Endothelial cell (in vitro differentiated cells): ENCODE measurements at places on chromosomes 1 and 21. TPM values are rescaled to one million over a fixed set of nuclear protein-coding genes. Genes with fewer than 3 reads are reported as not detected.
A peak's percentile ranks its signal among the peaks of the same experiment; 100 is the strongest.

GRCh38 chr1:247576514-247576913, 11.6 kb upstream of the OR2G2 start:
- DNase-seq, result no peak

GRCh38 chr1:75482951-75483350, 128.0 kb downstream of the SLC44A5 start:
- no peak for DNase-seq

GRCh38 chr1:161848676-161849075, 82.6 kb downstream of the ATF6 start:
- DNase-seq, result no peak

GRCh38 chr1:203300441-203301330, 4.6 kb upstream of the BTG2 start:
- DNase-seq, result no peak

GRCh38 chr1:84430546-84430945, 32.3 kb downstream of the DNASE2B start:
- no peak for DNase-seq

GRCh38 chr1:171081763-171082201, 8.9 kb upstream of the FMO3 start:
- DNase-seq, result no peak

GRCh38 chr1:94883691-94884090, 43.2 kb downstream of the CNN3 start:
- no peak for DNase-seq

GRCh38 chr1:183379951-183380350, 38.2 kb downstream of the NMNAT2 start:
- no peak for DNase-seq

- no peak for DNase-seq
These were observed 1272.7 kb downstream of the KCNT2 start for GRCh38 chr1:195335541-195335940.

GRCh38 chr1:212669102-212669501, 30.5 kb downstream of the BATF3 start:
- DNase-seq, result peak; percentile 37

DNA sequence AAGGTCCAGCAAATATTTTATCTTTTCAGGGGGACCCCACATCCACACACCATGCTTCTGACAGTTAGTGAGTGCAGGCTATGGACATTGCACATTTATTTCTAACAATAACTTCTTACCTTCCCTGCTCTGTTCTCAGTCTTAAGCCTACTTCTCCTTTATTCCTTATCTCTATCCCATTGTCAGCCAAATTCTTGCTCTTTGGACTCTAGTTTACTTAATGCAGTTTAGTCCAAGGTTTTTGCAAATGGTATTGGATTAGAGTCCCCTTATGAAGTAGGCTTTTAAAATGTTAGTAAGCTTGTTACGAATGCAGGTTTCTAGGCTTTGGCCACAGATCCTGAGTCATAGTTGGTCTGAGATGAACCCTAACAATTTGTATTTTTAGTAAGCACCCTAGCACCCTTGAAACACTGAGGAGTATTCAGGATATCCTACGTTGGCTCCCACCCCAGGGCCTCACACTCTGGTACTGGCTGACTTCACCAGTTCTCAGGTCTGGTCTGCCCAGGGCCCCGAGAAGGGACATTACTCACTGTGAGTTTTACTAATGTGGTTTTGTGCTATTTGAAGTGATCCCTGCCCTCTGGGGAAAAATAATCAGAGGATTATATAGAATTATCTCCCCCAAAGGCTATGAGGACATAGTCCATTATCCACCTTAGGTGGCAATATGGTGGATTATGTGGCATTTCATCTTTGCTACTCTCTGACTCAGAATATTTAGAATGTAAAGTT, 239.5 kb downstream of the TGFB2 start:
- no peak for DNase-seq

- DNase-seq, result no peak
These were observed 302.6 kb upstream of the C1orf87 start for GRCh38 chr1:60376196-60376595.

- DNase-seq, result no peak
These were observed 1.6 kb downstream of the ADAM15 start for GRCh38 chr1:155052439-155053395.

GRCh38 chr21:17513214-17514123, 626 bp downstream of the CXADR start:
- DNase-seq, result peak; percentile 37

DNA sequence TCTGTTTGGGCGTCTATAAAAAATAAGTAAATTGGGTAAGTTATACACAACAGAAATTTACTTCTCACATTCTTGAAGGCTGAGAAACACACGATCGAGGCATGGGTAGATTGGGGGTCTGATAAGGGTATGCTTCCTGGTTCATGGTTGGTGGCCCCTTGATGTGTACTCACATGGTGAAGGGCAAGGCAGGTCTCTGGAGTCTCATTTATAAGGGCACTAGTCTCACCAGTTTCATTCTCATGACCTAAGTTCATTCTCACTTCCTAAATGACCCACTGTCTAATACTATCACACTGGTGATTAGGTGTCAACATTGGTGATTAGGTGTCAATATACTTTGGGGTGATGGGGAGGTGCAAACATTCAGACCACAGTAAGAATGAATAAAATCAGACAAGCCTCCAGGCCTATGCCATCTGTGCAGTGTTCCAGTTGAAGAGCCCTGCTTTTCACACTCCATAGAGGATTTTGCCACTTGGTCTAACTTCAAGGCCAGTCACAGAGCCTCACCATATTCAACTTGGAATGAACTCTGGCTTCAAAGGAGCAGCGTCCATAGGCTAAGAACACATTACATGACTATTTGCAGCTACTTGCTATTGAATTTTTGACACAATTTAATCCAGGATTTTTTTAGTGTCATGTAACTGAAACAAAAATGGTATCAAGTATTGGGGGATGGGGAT, 2.5 kb upstream of the GBP4 start:
- no peak for DNase-seq

- no peak for DNase-seq
These were observed 47.9 kb downstream of the PHACTR4 start for GRCh38 chr1:28417441-28417922.

DNA sequence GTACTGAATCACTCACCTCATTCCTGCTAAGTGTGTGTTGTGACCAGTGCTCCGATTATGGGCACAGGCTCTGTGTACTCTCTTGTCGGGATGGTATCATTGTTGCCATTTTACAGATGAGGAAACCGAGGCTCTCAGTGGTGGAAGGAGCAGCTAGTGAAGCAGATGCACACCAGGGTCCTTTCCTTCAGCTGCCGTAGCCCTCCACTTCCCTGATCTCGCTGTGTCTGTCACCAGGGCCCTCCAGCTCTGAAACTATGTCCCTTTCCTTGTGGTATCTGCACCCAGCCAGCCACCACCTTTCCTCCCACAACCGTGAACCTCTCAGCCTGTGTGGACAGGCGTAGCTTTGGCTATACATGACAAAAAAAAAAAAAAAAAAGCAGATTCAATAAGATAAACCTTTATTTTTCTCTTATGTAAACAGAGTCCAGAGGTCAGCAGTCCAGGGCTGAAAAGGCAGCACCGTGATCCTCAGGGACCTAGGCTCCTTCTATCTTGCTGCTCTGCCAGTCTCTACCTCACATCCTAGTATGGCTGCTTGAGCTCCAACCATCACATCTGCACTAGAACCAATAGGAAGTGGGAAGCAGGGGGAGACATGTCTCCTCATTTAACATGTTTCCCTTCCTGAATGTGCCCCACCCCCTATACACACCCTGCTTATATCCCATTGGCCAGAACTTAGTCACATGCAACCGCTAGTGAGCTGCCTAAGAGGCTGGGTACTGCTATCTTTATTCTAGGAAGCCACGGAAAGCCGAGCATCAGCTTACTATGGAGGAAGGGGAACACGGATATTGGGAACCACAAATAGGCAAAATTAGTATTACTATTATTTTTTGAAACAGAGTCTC, 44.3 kb downstream of the TMEM51 start:
- DNase-seq, result no peak

- no peak for DNase-seq
These were observed 31.4 kb downstream of the QSOX1 start for GRCh38 chr1:180185971-180186645.

DNA sequence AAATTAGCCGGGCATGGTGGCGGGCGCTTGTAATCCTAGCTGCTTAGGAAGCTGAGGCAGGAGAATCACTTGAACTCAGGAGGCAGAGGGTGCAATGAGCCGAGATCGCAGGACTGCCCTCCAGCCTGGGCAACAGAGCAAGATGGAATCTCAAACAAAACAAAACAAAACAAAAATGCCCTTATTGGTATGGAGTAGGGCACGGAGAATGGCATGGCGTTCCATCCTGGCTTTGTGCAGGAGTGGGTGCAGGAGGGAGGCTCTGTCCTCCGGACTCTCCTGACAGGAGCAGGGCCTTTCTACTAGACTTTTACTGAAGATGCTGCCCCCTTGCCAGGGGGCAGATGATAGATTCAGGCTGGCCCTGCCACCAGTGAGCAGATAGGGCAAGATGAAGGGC, 1.0 kb downstream of the TMEM61 start:
- no peak for DNase-seq

DNA sequence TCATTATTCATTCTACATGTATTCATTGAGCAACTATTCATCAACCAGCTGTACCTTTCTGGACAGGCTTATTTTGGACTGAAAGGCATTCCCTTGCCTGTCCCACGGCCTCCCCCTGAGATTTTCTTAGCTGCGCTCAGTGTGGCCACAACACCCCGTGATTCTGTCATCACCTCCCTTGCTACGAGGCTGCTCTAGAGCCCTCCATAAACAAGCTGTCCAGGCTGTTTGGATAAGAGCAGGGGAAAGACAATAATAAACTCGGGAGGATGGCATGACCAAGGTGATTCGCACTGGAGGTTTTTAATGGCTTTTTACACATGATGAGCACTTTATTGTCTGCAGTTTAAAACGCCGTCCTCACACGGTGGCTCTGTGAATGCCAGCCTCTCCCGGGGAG, 139.7 kb downstream of the ROR1 start:
- no peak for DNase-seq

Gene EDARADD
- 9.4 TPM for total RNA-seq

Gene PRDM16
- 21.4 TPM for total RNA-seq

Gene CRYZ
- 31.7 TPM for total RNA-seq

Gene CCDC181
- total RNA-seq, result 0.80 TPM

Gene SPATC1L
- total RNA-seq, result 25.3 TPM

Gene KIAA1614
- 2.6 TPM for total RNA-seq

Gene TP73
- not detected for total RNA-seq
